ENCODE measurements at places on chromosomes 3 and 15. TPM values are rescaled to one million over a fixed set of nuclear protein-coding genes. Genes with fewer than 3 reads are reported as not detected.

GRCh38 chr3:194462936-194463335, 23.9 kb downstream of the ATP13A3 start:
- DNase-seq: no peak

DNA sequence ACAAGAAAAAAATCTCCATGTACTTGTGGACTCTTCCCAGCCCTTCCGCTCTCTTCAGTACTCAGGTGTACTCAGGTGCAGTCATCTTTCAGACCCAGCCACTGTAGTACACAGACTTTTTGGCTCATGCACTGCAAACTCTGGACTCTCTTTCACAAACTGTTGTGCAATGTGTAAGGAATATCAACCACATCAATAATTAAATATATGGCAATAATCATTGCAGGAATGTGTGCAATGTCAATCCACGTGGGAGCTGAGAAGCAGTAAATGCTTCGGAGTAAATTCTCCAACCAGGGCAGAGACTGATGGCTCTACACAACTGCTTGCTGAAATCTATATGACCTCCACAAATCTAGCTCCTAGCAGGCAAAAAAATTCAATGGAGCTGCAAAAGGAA, 287.3 kb upstream of the COL8A1 start:
- DNase-seq: no peak

GRCh38 chr3:113697500-113698090, 1.2 kb upstream of the USF3 start:
- no peak for DNase-seq

The FGD5 gene
- total RNA-seq: 72.1 TPM

GRCh38 chr15:38521316-38521715, 43.3 kb downstream of the RASGRP1 start:
- no peak for DNase-seq

DNA sequence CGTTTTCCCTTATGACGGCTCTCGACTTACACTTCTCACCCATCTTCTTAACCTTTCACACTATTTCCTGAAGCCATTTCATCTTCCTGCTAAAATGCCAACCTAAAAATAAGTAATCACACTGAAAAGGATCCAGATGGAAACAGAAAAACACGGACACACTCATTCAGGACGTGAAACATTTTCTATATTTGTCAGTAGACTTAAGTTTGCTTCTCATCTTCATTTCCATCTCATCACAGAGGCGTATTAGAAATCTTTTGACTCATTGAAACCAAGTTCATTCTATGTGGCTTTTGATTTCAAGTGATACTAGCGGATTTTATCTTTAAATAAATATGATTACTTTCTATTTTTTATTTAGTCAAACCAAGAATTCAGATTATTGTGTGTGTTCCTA, 27.4 kb upstream of the DLG1 start:
- no peak for DNase-seq

GRCh38 chr15:71538181-71538580, 272.2 kb upstream of the NR2E3 start:
- DNase-seq: no peak

DNA sequence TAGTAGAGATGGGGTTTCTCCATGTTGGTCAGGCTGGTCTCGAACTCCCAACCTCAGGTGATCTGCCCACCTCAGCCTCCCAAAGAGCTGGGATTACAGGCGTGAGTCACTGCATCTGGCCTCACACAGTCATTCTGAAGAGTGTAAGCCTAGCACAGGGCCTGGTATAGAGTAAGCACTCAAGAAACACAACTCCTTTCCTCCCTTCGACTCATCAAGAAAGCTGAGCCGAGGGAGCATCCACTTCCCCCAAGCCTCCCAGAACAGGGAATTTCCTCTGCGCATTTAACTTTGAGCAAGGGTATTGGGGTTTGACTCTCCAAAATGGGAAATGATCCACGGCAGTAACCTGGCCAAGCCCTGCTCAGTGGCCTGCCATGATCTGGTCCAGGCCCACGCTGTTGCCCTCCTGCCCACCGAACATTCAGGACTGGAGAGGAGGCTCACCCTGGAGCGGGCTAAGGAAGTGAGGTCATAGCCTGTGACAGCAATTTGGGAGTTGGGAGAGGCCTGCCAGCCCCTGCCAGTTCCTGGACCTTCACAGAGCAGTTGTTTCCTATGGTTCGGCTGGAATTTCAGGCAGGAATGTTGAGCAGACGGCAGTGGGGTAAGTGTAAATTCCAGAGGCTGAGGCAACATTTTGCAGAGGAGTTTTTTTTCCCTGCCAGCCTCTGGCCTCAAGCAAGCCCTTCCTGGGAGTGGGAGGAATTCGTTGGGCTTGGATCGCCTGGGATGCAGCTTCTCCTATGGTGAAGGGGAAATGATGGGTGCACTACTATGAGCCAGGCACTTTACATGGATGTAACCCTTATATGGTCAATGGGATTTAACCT, 21.2 kb upstream of the SMAD3 start:
- no peak for DNase-seq

The C3orf70 gene
- 2.4 TPM for total RNA-seq

DNA sequence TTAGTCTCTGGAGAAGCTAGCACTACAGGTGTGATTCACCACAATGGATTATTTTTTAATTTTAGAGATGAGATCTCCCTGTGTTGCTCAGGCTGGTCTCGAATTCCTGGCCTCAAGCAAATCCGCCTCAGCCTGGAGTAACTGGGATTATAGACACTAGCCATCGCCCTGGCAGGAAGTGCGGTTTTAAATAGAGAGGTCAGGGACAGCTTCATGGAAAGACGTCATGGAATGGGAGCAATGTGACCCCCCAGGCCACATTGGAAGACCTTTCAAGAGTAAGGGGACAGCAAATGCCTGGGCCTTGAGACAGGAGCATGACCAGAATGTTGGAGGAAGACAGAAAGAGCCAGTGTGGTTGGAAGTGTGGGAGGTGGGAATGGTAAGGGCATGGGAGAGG, 2.2 kb upstream of the ISG20 start:
- no peak for DNase-seq

- DNase-seq: no peak
These were observed 39.4 kb upstream of the SMAD3 start for GRCh38 chr15:67025719-67026609.

The LEKR1 gene
- 0.34 TPM for total RNA-seq

DNA sequence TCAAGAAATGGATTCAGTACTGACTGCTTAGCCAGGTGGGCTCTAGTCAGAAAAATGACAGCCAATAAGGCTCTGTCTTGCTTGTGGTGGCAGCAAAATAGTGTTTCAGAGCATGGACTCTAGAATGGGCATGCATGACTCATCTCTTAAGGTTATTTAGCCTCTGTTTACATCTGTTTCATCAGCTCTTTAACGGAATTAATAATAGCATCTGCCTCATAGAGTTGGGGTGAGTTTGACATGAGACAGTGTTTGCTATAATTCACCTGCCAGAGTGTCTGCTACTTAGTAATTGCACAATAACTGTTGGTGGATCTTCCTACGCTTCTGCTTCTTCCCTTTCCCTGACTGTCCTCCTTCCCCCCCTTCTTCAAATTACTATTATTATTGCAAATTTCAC, 350.4 kb upstream of the SEMA6D start:
- no peak for DNase-seq

DNA sequence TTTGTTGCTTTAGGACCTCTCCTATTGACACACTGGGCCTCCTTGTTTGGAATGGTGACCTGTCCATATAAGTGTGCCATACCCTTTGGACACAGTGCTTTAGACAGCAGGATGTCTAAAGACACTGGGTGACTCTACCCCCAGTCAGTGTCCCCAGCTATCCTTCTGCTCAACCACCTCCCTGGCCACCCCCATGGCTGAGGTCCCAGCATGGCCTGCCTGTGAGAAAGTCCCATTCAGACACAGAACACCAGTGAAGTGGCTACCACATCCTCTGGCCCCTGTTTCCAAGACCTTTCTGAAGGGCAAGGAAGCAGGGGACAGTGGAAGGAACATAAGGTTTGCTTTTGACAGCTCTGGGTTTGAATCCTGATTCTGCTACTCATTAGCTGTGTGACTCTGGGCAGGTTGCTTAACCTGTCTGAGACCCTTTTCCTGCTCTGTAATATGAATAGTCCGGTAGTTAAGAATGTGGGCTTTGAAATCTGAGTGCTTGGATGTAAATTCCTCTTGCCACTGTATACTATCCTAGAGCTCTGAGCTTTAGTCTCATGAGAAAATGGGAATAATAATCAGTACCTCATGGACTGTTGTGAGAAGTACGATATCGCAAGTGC, 6.3 kb upstream of the AP3S2 start:
- DNase-seq: no peak

GRCh38 chr15:69725957-69726356, 273.3 kb downstream of the RPLP1 start:
- no peak for DNase-seq

The KIF7 gene
- 5.1 TPM for total RNA-seq

- DNase-seq: no peak
These were observed 40.4 kb upstream of the C15orf39 start for GRCh38 chr15:75161106-75161916.

The CHRNA7 gene
- 4.8 TPM for total RNA-seq

DNA sequence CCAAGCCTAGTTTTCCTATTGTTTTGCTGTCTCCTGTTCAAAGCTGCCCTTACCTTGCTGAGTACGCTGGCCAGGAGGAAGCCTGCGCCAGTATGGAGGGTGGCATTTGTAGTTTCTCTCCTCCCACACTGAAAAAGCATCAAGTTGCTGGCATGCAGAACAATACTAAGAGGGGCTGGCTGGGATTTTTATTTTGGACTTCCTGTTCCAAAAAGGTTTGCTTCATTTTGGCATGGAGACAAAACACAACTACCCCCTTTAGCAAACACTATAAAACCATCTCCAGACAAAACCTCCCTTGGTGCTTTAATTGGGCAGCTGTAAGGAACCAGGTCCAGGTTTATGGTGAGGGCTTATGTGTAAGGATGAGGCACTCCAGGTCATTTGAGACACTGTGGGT, 457.6 kb downstream of the PDCD6IP start:
- no peak for DNase-seq

The HRH1 gene
- 23.5 TPM for total RNA-seq

- DNase-seq: no peak
These were observed 186.7 kb downstream of the NFKBIZ start for GRCh38 chr3:102036017-102036416.

DNA sequence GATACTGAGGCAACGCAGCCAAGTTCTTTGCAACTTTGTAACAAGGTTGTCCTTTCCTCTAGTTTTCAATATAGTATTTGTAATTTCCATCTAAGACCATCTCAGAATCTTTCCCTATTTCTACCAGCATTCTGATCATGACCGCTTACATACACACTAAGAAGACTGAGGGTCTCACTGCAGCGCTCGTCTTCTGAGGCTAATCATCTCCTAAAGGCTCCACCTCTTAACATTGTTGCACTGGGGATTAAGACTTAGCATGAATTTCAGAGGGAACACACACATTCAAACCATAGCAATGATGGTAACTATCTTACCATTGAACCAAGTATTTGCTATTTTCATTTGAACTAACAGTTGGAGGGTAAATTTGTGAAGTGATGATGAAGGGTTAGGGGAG, 463.3 kb upstream of the CCDC54 start:
- DNase-seq: no peak

- DNase-seq: no peak
These were observed 56.1 kb downstream of the VGLL3 start for GRCh38 chr3:86934851-86935250.

DNA sequence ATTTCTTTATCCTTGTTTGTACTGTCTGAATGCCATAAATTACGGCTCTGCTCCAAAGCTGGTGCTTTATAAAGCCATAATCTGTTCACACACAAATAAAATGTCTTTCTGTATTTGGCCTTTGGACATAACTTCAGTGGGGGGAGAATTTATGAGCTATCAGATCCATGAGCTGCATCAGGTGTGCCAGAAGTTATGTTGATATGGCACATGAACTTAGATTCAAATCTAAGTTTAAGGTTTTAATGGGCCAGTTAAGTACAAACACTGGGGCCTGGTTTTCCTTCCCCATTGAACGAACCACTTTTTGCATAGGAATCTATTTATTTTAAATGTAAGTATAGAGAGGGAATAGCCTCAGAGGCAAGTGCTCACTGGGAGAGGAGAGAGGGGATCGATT, 239.9 kb downstream of the NFKBIZ start:
- no peak for DNase-seq

Data from glomerular endothelial cell (primary cell).